Activated naive CD4-positive, alpha-beta T cell (primary cell): ENCODE measurements at places on chromosomes 16 and 17.
A peak's percentile ranks its signal among the peaks of the same experiment; 100 is the strongest.

- DNase-seq = no peak
Observed at GRCh38 chr16:7990626-7991260, 599.6 kb downstream of the TMEM114 start.

- DNase-seq = no peak
Observed at GRCh38 chr17:56497132-56497531, 96.4 kb upstream of the NOG start.

GRCh38 chr16:1308977-1309885 is at the start of gene UBE2I:
UBE2I (plus strand) TSS chr16:1309636; CDS start chr16:1314031, 4,395 bp downstream.
- DNase-seq = peak; percentile 97

- DNase-seq = no peak
Observed at GRCh38 chr16:73882033-73882432, 414.6 kb upstream of the PSMD7 start.

DNA sequence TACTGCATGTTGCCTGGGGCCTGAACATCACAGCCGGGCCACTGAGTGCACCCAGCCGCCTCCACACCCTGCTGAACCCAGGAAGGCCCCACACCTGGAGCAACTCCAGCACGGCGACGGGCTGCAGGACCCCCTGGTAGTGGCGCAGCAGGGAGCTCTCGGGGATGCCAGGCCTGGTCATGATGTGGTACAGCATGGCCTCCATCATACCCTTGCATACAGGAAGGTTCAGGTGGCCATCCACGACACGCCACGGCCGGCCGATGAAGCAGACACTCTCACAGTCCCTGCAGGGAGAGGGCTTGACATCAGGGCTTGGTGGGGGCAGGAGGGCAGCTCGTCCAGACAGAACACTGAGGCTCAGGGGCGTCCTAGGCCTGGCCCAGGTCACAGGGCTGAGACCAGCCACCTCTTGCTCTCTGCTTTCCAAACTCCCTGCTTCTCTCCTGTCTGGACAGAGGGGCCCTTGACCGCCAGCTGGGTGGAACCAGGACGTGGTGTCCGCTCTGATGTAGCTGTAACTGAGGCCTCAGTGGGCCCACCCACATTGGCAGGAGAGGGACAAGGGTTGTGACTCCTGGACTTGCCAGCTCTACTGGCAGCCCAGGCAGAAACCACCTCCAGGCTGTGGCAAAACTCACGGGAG is 60.3 kb downstream of the IL21R start:
- no peak for DNase-seq

DNA sequence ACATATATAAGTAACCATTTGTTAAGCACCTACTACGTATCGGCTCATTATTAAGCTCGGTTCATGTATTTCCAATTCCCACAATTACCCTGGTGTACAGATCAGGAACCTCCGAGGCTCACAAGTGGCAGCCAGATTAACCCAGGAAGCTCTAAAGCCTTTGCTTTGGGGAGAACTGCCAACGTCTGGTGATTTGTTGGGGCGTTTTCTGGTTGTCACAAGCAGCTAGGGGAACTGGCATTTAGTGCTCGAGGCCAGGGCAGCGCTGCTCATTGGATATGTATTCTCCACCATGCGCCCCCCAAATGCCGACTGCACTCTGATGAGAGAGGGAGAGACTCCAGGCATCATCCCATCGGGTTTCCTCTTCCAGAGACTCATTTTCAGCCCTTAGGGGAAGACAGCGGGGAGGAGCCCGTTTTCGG is 541 bp downstream of the ZNF18 start:
- DNase-seq = no peak

DNA sequence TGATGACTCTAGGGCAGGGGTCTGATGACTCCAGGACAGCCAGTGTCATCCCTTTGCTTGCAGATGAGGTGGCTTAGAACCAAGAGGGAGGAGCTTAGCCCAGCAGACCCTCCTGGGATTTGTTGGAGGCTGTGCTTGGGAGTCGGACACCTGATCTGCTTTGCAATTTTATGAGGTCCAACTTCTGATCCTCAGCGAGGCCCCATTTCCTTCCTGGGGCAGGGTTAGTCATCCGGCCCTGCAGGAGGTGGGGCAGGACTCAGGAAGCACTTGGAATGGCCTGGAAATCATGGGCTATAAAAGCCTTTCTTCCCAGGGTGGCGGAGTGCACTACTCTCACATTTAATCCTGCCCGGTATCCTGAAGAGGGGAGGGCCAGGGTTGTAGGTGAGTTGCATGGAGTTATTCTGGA is 168.5 kb downstream of the MSI2 start:
- no peak for DNase-seq

DNA sequence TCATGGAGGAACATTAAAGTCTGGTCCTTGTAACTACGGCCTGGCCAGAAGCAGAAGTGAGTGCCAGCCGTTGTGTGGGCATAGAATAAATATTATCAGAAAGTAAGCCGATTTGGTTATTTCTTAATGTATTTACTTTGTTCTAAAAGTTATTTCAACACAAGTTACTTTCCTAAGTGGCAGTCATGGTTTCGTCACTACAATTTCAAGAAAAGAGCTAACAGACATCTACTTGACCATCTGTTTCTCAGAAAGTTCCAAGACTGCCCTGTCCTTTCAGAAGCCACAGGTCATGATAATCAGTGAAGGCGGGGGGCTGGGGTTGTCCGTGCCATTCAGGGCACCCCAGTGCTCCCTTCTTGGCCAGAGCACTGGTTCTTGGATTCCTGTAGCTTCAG is 14.9 kb upstream of the FASN start:
- no peak for DNase-seq

- DNase-seq = no peak
Observed at GRCh38 chr16:57788951-57789350, 13.3 kb downstream of the KIFC3 start.

DNA sequence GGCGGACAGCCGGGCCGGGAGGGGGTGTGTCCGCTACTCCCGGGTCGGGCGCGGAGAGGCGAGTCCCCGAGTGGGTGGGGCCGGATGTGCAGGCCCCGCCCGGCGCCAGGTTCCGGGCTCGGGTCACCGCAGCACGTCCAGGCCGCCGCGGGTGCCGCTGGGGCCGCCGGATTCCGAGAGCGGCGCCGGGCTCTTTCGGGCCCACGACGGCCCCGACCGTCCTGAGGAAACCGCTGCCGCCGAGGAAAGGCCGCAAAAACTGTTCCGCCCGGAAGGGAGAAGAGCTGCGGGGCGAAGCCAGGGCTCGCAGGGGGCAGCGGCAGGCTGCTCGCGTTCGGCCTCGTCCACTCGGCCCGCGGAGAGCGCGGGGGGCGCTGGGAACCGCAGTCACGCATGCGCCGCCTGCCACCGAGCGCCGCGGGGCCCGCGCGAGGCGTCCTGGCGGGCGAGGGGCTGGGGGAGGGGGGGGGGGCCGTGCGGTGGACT is at the start of gene ZKSCAN2:
Gene ZKSCAN2, minus strand, starts transcription at position 376 of the 486 bp plus-strand sequence. CDS start 718 bp downstream, outside the sequence.
- peak; percentile 61 for DNase-seq

DNA sequence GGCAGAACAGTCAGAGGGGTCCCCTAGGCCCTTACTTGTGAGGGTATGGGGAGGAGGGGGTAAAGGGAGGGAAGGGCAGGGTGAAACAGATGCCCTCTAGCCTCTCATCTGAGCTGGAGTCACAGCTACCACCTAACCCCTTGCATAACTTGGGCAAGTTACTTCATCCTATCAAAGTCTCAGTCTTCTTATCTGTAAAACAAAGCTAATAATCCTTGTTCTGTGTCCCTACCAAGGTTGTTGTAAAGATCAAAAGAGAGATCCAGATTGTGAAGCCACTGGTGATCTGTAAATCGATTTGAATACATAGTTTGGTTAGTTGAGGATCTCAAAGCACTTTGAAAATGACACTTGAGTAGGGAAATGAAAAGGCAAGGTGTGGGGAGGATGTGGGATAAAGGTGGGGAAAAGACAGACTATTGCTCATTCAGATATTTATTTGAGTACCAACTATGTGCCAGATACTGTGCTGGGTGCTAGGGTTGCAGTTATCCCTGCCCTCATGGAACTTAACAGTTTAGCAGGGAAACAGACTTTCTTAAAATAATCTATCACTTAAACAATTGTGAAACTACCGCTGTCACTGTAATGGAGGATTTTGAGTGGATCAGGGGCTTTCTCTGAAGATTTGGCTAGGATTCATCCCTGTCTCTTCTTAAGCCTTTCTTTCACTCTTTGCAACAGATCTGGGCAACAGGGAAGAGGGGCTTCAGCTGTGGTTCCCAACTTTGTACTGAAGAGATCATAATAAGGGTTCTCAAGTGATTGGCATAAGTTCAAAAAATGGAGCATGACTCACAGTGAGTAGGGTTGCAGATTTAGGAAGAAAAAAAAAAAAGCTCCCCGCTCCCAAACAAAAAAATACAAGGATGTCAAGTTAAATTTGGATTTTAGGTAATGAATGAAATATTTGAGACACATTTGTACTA is 3.0 kb downstream of the HEATR9 start:
- DNase-seq = no peak

DNA sequence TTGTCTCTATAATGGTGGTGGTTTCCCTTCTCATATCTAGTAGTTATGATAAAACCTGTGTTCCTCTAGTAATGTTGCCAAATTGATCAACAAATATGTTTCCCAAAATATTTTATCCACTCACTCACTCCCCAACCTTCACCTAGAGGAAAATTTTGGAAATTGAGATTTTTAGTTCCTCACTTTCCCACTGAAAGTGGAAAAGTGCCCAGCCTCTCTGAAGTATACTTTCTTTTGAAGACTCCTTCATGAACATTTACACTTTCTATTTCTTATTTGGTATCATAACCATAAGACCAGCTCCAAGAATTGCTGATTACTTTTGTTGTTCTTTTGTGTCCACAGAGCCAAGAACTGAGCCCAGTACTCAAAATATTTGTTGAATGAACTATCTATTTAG is 5.1 kb upstream of the CENPV start:
- DNase-seq = no peak

- DNase-seq = no peak
Observed at GRCh38 chr16:27579087-27579980, 29.4 kb downstream of the KATNIP start.

DNA sequence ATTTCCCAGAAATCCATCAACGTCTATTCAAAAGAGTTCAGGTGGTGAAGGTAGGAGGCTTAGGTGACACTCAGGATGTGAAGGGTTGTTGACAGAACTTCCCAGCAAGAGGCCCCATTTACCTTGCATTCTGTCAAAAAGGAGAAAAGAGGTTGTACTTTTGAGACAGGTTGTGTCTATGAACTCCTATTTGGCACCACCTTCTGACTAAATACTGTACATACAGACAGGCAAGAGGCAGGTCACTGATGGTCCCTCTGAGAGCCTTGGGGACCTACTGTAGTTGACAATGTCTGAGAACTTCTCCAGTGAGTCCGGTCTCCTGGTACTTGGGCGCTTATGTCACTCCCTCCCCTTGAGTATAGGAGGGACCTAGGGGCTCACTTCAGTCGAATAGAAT is 479.3 kb upstream of the ZFHX3 start:
- DNase-seq = no peak

GRCh38 chr16:85570213-85570734 is 42.8 kb upstream of the GSE1 start:
- no peak for DNase-seq

- no peak for DNase-seq
Observed at GRCh38 chr17:78774956-78775571, 7.0 kb downstream of the CYTH1 start.

DNA sequence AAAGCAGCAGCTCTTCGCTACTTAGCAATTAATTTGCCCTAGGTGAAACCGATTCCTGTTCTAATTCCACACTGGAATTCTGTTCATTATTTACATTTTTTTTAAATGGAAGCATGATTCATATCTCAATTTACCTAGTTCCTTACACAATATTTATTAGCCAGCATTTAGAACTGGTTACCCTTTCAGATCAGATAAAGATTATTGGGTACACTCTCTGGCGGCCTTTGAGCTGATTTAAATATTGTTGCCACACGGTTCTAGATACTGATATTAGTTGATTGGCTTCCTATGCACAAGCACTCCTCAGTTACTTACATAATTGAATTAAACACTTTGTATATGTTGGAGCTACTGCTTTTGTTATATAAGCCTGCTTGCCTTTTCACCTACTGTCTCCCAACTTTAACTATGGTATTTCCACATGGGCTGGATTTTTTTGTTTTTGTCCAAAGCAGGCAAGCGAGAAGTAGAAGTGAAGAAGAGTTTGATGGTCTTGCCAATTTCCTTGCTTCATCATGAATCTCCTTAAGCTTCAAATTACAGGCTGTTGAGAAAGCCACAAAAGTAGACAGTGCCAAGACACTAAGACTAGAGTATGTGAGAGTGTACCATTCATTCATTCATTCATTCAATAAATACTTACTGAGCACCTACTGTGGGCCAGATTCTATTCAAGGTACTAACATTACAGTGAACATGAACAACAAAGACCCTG is 3.9 kb upstream of the ALDH3A2 start:
- DNase-seq = no peak

GRCh38 chr17:69575346-69575761 is 160.9 kb downstream of the MAP2K6 start:
- DNase-seq = no peak

DNA sequence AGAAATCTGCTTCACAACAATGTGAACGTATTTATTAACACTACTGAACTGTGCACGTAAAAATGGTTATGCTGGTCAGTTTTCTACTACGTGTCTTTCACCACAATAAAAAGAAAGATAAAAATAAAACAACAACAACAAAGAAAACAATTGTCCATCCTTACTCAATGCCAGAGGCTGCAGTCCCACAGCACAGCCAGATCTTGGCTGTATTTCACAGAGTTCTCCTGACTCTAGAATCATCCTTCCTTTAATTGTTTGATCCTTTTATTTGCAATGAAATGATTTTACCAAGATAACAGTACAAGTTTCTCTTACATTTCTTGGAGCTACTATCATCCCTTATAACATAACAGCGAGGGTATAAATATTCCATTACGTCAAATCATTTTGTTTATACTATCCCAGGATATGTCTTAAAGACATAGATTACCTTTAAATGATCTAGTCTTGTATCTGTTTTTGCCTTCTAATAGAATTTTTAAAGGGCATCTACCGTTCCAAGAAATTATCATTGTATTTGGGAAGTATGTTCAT is 103.3 kb downstream of the SLC39A11 start:
- DNase-seq = no peak

GRCh38 chr16:19115148-19116021 is 1.6 kb downstream of the ITPRIPL2 start:
- no peak for DNase-seq

DNA sequence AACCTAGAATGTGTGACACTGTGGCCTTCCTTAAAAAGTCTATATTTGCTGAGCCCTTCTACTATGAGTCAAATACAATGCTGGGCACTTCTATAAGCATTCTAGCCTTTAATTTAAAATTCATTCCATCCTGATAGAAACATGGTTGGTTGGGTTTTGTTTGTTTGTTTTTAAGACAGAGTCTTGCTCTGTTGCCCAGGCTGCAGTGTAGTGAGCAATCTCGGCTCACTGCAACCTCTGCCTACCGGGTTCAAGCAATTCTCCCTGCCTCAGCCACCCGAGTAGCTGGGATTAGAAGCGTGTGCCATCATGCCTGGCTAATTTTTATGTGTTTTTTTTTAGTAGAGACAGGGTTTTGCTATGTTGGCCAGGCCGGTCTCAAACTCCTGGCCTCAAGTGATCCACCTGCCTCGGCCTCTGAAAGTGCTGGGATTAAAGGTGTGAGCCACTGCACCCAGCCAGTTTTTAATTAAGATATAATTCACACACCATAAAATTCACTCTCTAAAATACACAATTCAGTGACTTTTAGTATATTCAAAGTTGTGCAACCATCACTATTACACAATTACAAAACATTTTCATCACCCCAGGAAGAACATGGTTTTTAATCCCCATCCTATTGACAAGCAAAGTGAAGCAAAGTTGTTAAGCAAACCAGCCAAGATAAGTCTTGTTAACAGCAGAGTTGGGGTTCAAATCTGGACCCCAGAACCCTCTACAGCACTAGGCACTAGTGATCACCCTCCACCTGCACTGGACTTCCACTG is 42.8 kb downstream of the CMTM4 start:
- no peak for DNase-seq
